ENCODE measurements at places on chromosomes 11 and 22.

DNA sequence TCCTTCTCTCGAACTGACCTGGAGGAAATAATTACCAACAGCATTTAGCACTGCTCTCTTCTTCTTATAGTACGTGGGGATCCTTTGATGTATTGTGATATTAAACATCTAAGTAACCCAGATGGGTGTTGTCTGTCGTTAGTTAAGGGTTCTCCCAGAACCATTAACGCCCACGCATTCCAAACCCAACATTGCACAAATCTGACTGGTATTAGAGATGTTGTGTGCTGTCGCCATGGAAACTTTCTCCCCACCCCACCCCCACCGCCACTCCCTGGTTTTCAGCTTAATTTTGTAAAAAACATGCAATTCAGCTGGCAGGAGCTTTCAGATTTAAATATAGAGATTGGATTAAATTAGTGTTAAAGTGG is 1495.2 kb downstream of the TBC1D22A start:
- no peak for DNase-seq

- no peak for DNase-seq
These were observed 12.1 kb downstream of the GAL3ST1 start for GRCh38 chr22:30562366-30562765.

DNA sequence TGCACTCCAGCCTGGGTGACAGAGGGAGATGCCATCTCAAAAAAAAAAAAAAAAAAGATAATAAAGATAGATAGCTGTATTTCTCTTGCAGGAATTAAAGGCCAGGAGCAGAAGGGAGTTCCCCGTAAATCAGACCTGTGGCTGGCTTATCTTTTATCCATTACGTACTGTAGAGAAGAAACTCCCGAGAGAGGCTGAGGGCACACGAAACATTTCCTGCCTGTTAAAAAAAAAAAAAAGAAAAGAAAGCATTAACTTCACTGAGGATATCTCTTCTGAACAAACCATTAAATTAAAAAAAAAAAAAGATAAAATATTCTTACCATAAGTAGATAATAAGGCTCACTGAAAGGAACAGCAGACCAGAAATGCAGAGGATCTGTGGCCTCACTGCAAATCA is 22.5 kb downstream of the P4HA3 start:
- DNase-seq: no peak

DNA sequence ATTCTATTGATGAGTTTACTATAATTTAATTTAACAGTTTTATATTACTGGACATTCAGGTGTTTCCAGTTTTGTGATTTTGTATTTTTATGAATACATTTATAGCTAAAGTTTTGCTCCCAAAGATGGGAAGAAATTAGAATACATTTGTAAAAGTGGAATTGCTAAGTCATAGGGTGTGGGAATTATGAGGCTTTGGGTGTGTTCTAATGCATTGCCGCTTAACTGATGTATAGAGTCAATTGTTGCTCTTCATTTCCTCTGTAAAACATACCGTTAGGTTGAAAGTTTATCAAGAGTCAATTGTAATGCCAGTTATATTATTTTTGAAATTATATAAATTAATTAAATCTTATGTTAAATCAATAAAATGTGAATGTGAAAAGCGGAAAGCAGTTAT is 16.2 kb downstream of the PAAF1 start:
- DNase-seq: no peak

- DNase-seq: no peak
These were observed 112.3 kb upstream of the GRK3 start for GRCh38 chr22:25452116-25452700.

DNA sequence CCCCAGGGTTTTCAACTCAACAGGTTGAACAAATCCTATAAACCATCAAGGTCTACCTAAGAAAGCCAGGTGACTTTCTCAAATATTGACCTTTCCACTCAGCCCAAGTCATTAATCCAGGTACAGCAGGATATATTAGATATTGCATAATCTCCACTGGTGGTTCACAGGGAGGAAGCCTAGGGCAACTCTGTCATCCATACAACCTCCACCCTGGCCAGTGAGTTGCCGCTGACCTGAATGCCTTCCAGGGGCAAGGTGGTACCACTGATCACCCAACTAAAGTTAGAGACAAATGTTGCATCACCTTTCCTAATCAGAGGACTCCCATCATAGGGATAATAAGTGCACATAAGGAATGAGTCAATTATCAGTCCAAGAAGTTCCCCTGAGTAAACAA is 22.9 kb downstream of the GUCD1 start:
- DNase-seq: no peak

- DNase-seq: no peak
These were observed 4.6 kb downstream of the AASDHPPT start for GRCh38 chr11:106082096-106082495.

- no peak for DNase-seq
These were observed 26.6 kb downstream of the ATG16L2 start for GRCh38 chr11:72840780-72841179.

GRCh38 chr11:76069001-76069400 is 137.3 kb downstream of the WNT11 start:
- no peak for DNase-seq

GRCh38 chr22:37503183-37503683 is 16.0 kb downstream of the CARD10 start:
- DNase-seq: no peak

- DNase-seq: no peak
These were observed 231.7 kb upstream of the NARS2 start for GRCh38 chr11:78806214-78807004.

DNA sequence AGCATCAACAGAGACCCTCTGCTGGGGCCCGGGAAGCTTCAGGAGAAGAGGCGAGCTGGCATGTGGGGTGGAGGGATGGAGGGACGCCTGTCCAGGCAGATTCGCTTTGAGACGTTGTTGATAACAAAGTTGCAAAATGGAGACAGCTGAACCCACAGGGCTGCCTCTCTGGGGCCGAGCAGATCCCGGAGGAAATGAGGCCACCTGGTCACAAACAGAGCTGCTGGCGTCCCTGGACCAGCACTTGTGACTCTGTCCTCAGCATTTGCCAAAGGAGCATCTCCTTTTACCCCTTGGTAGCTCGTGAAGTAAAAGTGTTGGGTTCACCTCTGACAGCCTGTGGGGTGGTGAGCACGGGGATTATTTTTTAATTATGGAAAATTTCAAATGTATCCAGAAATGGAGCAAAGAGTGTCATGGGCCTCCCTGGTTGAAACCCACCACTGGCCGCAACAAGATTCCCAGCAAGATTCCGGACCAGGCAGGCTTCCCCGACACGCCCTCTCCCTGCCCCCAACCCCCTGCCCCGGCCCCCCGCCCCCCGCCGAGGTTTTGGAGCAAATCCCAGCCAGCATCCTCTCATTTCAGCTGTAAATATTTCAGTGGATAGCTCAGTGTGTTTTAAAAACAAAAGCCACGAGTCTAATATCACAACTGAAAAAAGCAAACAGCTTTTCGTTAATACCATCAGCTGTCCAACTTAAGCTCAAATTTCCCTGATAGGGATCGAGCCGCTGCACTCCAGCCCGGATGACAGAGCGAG is 20.3 kb downstream of the GRAMD4 start:
- DNase-seq: no peak

GRCh38 chr11:28209906-28210305 is 101.7 kb downstream of the METTL15 start:
- no peak for DNase-seq

DNA sequence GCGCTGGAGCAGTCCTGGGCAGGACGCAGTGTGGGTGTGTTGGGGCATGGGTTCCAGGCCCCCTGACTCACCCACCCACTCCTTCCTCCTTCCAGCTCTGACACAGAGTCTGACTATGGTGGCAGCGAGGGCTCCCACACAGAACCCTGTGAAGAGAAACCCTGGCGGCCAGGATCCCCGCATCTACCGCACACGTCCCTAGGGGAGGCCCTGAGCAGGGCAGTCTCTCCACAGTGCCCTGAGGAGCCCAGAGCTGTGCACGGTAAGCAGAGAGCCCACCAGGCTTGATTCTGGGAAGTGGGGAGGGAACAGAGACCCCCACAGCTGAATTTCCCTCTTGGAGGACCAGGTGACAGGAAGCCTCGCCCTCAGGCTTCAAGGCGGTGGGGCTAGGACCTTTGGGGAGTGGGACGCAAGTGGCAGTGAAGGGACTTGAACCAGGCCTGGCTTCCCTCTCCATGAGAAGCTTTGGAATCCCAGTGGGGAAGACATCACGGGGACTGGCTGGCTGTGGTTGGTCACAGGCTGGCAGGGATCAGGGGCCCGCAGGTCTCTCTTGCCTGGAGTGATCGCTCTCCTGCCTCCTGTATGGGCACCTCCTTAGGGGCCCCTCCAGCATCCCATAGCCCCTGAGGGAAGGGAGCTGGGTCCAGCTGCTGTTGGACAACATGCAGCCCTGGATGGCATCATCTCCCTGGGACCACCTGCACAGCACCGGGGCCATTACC is 96.4 kb upstream of the PARVA start:
- DNase-seq: no peak

GRCh38 chr11:56916587-56916986 is 72.1 kb upstream of the OR5AK2 start:
- no peak for DNase-seq

GRCh38 chr11:8927233-8927632 is 5.5 kb downstream of the C11orf16 start:
- DNase-seq: no peak

- DNase-seq: no peak
These were observed 32.9 kb downstream of the MSANTD4 start for GRCh38 chr11:105989124-105989523.

DNA sequence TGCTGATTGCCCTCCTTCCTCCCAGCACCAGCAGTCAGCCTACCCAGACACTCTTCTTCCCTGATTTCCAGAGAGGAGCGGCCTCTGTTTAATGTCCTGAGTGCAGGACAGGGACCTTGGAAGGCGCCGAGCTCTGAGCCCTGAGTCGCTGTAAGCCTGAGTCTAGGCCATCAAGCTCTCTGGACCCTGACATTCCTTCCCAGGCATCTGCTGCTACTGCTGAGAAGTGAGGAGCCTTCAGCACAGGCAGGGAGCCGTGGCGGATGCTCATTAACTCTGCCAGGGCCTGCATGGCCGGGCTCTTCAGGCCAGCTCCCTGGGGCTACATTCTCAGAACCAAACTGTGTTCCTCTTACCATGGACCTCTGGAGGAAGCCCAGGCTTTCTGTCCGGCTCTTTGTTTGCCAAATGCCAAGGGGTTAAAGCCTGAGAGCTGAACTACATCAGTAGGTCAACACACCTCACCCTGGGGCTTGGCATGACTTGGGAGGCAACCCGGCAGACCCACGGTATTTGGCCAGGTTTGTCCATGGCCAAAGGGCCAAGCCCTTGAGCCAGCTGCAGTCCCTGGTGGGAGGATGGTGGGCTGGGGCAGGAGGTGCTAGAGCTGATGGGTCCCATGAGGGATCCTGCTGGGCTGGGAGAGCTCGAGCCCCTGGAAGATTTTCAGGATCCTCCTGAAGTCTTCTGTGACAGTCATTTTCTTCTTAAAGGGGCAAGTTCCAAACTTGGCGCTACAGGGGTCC is 721.4 kb downstream of the BRD1 start:
- no peak for DNase-seq

- DNase-seq: no peak
These were observed 208.4 kb downstream of the BRD1 start for GRCh38 chr22:49619301-49619700.

DNA sequence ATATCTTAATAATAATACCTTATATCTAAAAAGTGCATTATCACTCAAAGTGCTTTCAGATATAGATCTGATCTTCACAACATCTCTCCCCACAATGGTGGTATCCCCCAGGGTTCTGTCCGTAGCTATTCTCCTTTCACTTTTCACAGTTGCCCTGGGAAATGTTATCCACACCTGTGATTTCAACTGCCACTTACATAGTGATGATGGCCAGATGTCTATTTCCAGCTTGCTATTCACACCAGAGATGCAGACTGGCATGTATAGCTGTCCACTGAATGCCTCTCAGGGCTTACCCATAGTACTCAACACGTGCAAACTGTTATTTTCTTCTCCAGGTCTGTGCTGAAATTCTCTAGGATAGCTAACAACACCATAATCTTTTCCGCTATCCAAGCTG is 724.7 kb downstream of the DLG2 start:
- DNase-seq: no peak

- DNase-seq: no peak
These were observed 69.1 kb upstream of the ADSL start for GRCh38 chr22:40276996-40277823.
